ENCODE measurements at places on chromosomes 5 and 9.

- no peak for DNase-seq
These were observed 129.4 kb downstream of the FBN2 start for GRCh38 chr5:128408622-128409021.

- DNase-seq = no peak
These were observed 1.1 kb downstream of the SLC28A3 start for GRCh38 chr9:84339503-84339902.

- no peak for DNase-seq
These were observed 63.9 kb downstream of the SERINC5 start for GRCh38 chr5:80191991-80192398.

- DNase-seq = no peak
These were observed 704 bp upstream of the IL33 start for GRCh38 chr9:6214903-6215302.

DNA sequence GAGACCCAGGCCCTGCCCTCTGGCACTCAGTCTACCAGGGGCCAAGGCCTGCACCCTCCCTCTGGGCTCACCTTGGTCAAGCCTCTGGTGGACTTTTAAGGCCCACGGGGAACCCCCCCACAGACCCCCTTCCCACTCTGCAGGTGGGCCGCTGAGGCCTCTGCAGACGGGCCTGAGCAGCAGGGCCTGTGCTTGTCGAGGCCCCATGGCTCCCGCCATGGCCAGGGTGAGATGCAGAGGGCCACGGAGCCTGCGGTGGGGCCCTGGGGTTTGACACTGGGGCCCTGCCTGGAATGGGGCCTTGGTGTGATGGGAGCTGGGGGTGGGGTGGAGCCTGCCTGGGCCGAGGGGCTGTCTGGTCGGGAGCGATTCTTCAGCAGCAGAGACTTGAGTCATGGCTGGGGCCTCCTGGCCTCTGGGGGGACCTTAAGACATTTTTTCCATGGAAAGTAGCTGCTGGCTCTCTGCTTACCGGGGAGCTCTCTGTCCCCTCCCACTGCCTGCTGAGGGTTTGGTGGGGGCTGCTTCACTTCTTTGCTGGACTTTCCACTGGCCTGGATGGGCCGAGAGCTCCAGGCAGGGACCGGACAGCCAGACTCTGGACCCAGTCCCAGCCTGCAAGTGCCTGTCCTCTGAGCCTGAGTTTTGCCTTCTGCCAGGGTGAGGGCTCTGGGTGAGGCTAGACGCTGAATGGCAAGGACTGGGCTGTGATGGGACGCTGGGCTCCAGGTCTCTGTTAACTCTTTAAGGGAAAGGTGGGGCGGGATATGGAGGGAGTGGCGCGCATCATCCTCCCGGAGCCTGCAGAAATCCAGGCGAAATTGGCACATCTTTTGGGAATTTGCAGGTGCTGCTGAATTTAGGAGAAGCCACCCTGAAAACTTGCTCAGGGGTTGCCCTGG lies 132.2 kb downstream of the RXRA start:
- no peak for DNase-seq

GRCh38 chr9:124361128-124361527 lies 54.1 kb downstream of the PSMB7 start:
- DNase-seq = no peak

DNA sequence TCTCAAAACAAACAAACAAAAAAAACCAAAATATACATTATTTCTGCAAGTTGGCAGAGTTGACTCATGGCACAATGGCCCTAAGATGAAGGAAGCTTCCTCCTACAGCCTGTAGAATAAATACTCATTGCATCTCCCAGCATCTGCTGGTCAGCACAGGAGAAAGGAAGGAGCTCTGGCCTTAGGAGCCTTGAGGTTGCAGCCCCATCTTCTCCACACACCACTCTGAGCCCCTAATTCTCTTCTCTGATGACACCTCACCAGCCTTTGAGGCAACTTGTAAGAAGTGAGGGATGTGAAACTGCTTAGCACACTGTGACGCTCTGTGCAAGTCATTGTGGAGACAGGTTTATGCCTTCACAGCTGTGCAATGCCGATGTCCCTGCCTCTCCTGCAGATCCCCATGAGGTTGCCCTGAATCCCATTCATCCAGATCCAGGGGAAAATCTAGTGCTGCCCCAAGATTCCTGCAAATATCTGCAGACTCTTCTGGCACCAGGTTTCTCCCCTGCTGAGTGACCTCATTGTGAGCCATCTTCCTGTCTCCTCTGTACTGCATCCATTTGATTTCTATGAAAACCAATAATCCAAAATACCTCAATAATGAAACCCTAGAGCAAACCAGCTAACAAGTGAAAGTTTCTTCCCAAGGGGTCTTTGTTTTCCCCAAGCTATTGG lies 65.3 kb upstream of the TGFBR1 start:
- DNase-seq = no peak

DNA sequence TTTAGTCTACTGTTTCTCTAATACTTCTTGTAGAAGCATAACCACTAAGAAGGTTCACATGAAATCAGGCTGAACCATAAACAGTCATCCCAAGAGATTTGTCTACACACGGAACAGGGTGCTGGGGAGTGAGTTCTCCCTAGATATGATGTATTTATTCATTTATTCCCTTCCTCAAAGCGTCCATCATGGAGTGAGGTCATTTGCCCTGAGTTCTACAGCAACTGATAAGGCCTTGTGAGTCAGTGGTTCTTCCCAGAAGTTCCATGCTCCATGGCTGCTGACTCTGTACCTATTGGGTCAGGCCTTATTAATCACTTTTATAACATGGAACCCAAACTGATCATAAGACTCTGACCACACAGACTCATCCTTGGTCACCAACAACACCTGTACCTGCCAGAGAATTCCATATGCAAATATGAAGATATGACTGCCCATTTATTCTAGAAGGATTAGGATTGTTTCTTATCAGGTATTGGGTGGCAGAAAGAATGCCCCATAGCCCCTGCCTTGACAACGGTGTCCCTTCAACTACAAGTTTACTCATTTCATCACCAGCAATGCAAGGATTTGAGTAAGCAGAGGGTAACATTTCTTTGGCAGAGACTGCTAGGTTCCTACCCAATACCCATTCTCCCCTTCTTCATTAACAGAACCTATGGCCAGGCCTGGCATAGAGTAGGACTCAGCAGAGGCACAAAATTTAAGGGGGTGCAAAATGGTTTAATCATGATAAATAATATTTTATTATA lies 118.1 kb downstream of the LHFPL2 start:
- no peak for DNase-seq

DNA sequence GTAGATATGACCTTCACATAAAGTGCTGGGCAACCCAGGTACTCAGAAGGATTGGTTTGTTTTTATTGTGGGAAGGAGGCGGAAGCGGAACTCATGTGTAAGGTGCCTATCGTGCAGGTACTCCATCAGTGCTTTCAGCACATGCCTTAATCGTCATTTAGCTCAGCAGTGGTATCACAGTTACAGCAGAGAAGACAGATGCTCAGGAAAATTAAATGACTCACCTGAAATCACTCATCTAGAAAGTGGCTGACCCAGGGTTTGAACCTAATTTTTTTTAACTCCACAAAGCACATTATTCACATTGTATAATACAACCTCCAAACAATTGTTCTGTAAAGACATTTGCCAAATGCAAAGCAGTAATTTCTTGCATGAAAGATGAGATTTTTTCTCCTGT lies 2.2 kb downstream of the C5orf46 start:
- no peak for DNase-seq

DNA sequence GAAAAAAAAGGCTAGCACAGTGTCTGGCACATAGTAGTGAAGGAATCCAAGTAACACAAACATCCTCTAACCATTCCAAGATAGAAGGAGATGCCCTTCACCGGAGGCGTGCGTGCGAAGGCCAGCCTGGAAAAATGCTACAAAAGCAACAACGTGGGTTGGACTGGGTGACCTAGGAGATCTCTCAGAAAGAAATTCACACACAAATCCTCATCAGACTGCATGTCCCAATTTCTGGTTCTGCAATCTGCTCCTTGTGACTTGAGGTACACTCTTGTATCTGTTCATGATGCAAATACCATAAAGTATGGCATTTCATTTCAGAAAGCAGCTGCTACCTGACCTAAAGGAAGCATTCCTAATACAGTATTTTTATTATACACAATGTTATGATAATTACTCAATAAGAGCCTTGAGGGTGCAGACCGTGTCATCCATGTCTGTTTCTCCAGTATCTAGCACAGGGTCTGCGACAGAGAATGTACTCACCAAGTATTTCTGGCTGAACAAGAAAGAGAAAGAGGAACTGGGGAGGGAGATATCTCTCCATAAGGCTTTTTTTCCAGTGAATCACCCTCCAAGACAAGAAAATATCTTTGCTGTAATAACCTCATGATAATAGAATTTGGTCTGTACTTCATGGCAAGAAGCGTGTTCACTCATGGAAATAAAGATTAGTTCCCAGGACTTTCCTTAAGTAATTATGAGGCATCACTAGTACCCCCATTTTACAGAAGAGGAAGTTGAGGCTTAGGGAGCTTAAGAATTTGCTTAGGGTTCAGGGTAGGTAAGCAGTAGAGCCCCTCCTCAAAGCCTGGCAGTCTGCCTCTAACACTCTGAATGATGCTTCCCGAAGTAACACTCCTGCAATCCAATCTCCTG lies 138.3 kb downstream of the CDK5RAP2 start:
- DNase-seq = no peak

- DNase-seq = no peak
These were observed 19.0 kb downstream of the ABLIM3 start for GRCh38 chr5:149160291-149160787.

- DNase-seq = no peak
These were observed 65.3 kb upstream of the SMC2 start for GRCh38 chr9:104028827-104029226.

- no peak for DNase-seq
These were observed 8.1 kb downstream of the UBQLN1 start for GRCh38 chr9:83699615-83700014.

Data from memory B cell (primary cell).